HCT116 (cell line): ENCODE measurements at places on chromosomes 2 and 18.

DNA sequence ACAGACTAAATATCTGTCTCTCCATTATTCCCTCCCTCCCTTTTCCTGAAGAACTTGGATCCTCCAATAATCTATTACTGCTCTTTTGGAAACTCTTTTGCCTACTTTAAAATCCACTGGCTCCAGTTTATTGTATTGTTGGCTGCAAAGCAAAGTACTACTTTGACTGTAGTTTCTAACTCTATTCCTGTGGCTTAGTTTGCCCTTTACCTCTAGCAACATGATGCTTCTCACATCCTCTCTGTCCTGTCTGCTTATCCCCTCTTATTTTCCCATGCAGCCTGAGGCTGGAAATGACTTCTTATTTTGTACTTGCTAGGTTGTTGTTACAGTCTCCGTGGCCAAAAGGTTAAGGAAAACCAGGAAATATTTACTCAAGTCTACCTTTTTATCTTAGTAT is 26.8 kb downstream of the PDK1 start:
- H3K4me1 ChIP-seq = no peaks in the 10 kb centered on the region
- H3K36me3 ChIP-seq = peaks cover 5% of the 10 kb centered on the region

GRCh38 chr2:10083692-10084211 is 3.5 kb upstream of the CYS1 start:
- H3K27me3 ChIP-seq = 0 out of 2 replicates have a peak, but pooled peaks cover 2% of the 10 kb centered on the region
- H3K36me3 ChIP-seq = no peaks in the 10 kb centered on the region
- no peak overlapping the region for H3K27ac ChIP-seq
- H3K4me1 ChIP-seq = peaks cover 12% of the 10 kb centered on the region

- no peaks in the 10 kb centered on the region for H3K36me3 ChIP-seq
- no peak for DNase-seq
- H3K4me1 ChIP-seq = no peaks in the 10 kb centered on the region
- no peaks in the 10 kb centered on the region for H3K27me3 ChIP-seq
Observed at GRCh38 chr2:231241755-231242507, 43.5 kb downstream of the ARMC9 start.

DNA sequence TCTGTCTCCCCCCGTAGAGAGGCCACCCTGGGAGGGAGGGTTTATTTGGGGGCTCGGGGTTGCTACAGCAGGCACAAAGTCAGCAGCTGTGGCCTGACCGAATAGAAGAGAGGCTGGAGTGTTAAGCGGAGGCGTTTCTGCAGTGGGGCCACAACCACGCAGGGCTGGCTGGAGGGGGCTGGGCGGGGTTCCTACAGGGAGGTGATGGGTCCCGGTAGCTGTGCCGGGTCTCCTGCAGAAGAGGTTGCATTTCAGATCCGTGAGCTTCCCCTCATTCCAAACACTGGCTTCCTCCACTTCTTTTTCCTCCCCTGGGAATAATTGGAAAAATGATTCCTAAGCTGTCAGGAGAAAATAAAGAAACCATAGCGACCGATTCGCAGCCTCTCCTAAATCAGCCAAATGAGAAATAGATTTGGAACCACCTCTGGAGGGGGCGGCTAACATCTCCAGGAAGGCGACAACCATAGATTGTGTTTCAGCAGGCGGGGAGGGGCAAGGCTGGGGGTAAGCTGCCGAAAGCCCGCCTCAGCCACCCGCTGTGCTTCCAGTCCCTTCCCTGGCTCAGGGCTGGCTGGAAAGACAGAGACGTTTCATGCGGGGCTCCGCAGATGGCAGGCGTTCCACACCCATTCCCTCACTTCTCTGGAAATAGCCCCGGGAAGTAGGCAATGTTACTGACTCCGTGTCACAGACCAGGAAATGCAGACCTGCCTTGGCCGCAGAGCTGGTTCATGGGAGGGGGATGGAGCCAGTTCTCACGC is 85.6 kb upstream of the TAF1B start:
- H3K4me1 ChIP-seq = peaks cover 25% of the 10 kb centered on the region
- H3K27me3 ChIP-seq = no peaks in the 10 kb centered on the region
- no peak overlapping the region for H3K27ac ChIP-seq
- H3K4me3 ChIP-seq = no peak overlapping the region

GRCh38 chr2:30178618-30179434 is 32.0 kb downstream of the YPEL5 start:
- no peak overlapping the region for H3K4me3 ChIP-seq
- no peaks in the 10 kb centered on the region; the same call in 1 of the 2 replicates for H3K27me3 ChIP-seq
- H3K4me1 ChIP-seq = no peaks in the 10 kb centered on the region
- no peak overlapping the region for H3K27ac ChIP-seq
- no peak for DNase-seq

DNA sequence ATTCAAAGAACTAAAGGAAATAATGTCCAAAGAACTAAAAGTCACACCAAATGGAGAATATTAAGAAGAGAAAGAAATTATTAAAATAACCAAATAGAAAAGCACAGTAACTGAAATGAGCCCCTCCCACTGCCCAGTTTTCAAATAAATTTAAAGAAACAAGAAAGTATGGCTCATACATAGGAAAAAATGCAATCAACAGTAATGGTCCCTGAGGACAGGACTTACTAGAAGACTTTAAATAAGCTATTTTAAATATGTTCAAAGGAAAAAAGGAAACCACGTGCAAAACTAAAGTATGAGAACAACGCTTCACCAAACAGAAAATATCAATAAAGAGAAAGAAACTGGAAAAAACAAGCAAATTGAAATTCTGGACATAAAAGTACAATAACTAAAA is 58.9 kb downstream of the TMEM131 start:
- no peak overlapping the region for H3K4me3 ChIP-seq
- no peaks in the 10 kb centered on the region for H3K27me3 ChIP-seq
- peaks cover 22% of the 10 kb centered on the region for H3K4me1 ChIP-seq
- no peak for DNase-seq
- H3K36me3 ChIP-seq = no peaks in the 10 kb centered on the region

GRCh38 chr2:233418761-233419546 is 64.7 kb downstream of the DGKD start:
- H3K36me3 ChIP-seq = peaks cover 6% of the 10 kb centered on the region; the same call in 1 of the 2 replicates
- H3K27me3 ChIP-seq = no peaks in the 10 kb centered on the region
- H3K4me1 ChIP-seq = peaks cover 98% of the 10 kb centered on the region
- peak overlapping the region; percentile 65 for H3K4me3 ChIP-seq
- DNase-seq = peak; percentile 37

- no peaks in the 10 kb centered on the region for H3K4me1 ChIP-seq
- H3K27ac ChIP-seq = no peak overlapping the region
- no peak overlapping the region for H3K4me3 ChIP-seq
- H3K27me3 ChIP-seq = no peaks in the 10 kb centered on the region
- H3K36me3 ChIP-seq = no peaks in the 10 kb centered on the region
- no peak for DNase-seq
Observed at GRCh38 chr2:98576666-98577312, 31.5 kb downstream of the COA5 start.

DNA sequence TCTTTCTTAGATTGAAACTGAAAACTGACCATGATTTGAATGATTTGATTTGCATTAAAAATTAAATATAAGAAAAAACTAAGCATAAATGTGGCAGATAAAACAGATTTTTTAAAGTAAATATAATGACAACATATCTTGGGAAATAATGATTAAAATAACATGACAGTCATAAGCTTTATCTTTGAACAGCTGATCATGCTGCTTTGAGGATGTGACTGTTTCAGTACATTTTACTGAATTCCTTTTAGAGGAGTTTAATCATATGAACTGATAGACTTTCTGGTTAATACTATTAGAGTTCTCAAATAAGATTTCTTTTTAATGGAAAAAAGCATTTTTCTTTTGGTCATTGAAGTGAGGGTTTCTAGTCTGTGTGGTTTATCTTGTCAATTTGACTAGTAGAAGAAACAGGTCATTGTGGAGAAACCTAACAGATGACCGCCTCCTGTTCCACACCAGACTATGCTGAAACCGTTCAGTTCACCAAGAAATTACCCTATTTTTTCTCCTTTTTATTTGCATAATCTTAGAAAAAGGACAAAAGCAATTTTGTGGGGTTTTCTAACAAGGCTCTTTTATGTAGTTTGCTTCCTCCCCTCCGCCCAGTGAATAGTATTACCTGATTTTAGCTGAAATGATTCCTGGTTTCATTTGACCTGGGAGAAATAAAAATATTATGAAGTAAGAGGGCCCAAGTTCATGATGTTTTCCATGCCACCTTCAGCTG is 262.1 kb downstream of the PTGR3 start:
- no peaks in the 10 kb centered on the region for H3K36me3 ChIP-seq
- no peaks in the 10 kb centered on the region for H3K27me3 ChIP-seq
- H3K27ac ChIP-seq = no peak overlapping the region
- DNase-seq = no peak
- no peak overlapping the region for H3K4me3 ChIP-seq

DNA sequence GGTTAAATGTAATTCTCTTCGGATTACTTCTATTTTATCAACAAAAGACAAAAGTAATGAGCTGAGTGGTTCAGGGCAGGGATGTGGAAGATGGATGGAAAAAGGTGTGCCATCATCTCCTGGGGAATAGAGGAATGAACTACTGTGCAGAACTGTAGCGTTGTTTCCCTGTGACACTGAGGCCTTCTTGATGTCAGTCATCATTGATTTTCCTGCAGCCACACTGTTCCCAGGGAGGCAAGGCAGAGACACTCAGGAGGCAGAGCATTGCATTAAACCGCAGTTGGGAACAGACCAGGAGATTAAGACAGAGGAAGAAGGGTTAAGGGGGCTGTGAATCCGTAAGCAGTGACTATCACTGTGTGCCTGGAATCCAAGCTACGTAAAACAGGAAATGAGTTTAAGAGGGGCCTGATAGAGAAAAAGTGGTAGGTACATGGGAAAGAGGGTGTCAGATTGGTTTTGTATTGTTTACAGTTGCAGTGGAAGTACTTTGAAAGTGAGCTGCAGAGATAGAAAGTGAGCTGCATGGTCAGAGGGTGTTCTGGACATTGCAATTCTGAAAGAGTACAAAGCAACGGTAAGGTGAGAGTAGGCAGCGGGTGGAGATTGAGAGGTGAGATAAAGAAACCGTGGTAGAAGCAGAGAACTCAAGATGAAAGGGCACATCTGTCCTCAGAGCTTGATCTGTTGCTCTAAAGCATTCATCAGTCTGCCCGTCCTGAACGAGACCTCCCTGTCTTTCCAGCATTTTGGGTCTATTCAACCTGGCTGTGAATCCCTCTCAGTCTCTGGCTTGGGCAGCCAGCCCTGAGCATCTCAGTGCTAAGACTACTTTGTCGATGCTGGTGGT is 793.4 kb upstream of the CELF4 start:
- H3K27ac ChIP-seq = no peak overlapping the region
- no peak for DNase-seq
- H3K27me3 ChIP-seq = no peaks in the 10 kb centered on the region
- no peaks in the 10 kb centered on the region for H3K4me1 ChIP-seq
- H3K4me3 ChIP-seq = no peak overlapping the region
